ENCODE measurements at places on chromosomes 1 and 21. TPM values are rescaled to one million over a fixed set of nuclear protein-coding genes. Genes with fewer than 3 reads are reported as not detected.

Gene KCNA3
- polyA plus RNA-seq: not detected

Gene AMPD1
- polyA plus RNA-seq: not detected

Gene PADI4
- polyA plus RNA-seq: not detected

Gene AADACL4
- not detected for polyA plus RNA-seq

Measured in GM23248 (cell line).